Cardiac septum (tissue), 1 donor: ENCODE measurements at places on chromosomes 6 and 20. TPM values are rescaled to one million over a fixed set of nuclear protein-coding genes. Genes with fewer than 3 reads are reported as not detected.

Gene MYO6
- total RNA-seq: 7.0 TPM

Gene ADAM33
- 3.0 TPM for total RNA-seq

Gene CLPSL1
- not detected for total RNA-seq

Gene RNF182
- 0.19 TPM for total RNA-seq

DNA sequence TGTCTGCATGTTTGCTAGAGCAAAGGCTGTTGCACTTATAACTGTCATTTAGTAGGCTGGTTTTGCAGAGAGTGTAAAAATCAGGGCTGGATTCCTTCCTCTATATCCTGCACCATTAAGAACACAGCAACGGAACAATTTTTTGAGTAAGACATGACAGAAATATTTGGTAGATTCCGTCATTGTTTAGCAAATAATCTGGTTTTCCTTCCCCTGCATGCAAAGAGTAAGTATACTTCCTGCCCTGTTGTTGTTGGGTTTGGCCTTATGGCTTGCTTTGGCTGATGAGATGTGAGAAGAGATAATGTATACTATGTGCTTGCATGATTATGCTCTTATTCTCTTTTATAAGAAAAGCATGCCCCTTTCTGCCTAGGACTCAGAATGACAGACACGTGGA lies 23.8 kb downstream of the MANEA start:
- DNase-seq: no peak

GRCh38 chr20:11483697-11484096 lies 434.0 kb upstream of the BTBD3 start:
- DNase-seq: no peak

GRCh38 chr20:19934792-19935491 lies 82.2 kb upstream of the NAA20 start:
- DNase-seq: no peak

- no peak for DNase-seq
Measured at GRCh38 chr6:135411339-135411738, 86.2 kb downstream of the AHI1 start.

DNA sequence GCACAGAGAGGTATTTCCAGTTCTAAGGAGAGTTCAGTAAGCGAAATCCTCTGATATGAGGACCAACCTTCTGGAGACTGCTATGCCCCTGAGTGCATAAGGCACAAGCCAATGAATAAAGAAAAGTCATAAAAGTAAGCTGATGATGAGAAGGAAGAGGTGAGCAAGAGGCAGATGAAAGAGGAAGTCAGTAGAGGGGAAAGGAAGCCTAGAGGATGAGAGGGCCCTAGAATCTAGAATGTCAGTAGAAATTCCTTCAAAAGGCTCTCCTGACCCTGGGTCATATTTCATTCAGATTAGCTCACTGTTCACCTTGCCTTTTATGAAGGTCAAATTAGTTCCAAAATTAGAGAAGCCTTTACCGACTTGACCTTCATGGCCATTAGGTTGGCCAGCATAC lies 209.2 kb downstream of the CD83 start:
- DNase-seq: no peak

- DNase-seq: no peak
Measured at GRCh38 chr6:15997586-15998388, 131.1 kb upstream of the MYLIP start.

GRCh38 chr20:14288341-14289330 lies 48.8 kb downstream of the FLRT3 start:
- DNase-seq: no peak

DNA sequence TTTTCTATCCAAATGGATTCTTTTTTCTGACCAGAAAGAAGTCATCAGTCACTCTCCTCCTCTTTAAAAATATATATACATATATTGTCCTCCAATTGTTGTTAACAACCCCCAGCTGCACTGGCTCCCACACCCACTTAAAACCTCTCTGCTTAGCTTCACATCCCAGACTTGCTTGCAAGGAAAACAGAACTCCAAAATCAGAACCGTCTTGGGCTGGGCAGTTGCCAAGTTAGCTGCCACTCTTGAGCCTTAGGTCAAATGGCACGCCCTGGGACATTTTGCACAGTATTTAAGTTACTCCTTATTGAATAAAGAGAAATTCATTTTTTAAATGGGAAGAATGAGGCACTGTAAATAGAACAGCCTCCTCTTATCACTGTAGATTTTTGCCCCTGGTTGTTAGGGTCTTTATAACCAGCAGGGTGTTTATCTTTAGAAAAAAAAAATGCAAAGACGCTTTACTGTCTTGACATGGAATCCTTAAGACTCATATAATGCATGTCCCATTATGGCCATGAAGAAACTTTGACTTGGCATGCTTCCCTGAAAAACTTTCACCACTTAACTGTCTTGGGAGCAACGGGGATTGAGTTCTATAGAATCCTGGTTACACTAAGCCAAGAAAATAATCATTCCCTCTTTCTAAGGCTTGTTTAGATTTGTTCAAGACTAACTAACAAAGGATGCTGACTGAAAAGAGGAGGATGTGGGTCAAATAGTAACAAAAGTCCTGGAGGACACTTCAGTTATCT lies 204.5 kb downstream of the ISM1 start:
- DNase-seq: no peak

GRCh38 chr6:63883597-63883996 lies 248.0 kb downstream of the PHF3 start:
- no peak for DNase-seq

GRCh38 chr6:24332317-24332716 lies 25.5 kb downstream of the DCDC2 start:
- no peak for DNase-seq

DNA sequence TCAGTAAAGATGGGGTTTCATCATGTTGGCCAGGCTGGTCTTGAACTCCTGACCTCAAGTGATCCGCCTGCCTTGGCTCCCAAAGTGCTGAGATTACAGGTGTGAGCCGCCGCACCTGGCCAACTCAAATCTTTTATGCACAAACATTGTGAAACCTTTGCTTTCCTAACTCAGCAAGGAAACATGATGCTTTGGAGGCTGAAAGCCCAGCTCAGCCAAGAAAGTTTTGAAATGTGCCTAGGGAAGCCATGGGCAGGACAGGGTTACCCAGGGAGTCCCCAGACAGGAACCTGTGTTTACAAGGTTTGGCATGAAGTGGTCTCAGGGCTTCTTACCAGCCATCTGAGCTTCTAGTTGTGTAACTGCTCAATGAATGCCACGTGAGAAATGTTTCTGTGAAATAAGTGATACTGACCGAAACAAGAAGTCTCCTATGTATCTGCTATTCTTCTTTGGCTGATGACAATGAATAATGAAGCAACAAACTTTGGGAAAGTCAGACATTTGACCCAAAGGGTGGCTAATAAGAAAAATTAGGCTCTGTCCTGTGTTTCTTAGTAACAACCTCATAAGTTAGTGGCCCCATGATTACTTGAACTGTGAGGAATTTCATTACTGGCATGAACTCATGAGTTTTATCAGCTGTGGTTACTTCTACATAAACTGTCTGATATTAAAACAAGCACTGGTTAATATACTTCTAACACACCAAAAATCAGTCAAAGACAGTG lies 163.5 kb downstream of the KIF6 start:
- no peak for DNase-seq
